ENCODE measurements at places on chromosomes 6 and 20.

GRCh38 chr6:161027385-161027784, 35.8 kb downstream of the MAP3K4 start:
- DNase-seq, result no peak

- DNase-seq, result no peak
Measured at GRCh38 chr20:37077009-37077408, 18.8 kb downstream of the RBL1 start.

GRCh38 chr6:70884074-70884983, 72.5 kb downstream of the B3GAT2 start:
- peak; percentile 60 for DNase-seq

DNA sequence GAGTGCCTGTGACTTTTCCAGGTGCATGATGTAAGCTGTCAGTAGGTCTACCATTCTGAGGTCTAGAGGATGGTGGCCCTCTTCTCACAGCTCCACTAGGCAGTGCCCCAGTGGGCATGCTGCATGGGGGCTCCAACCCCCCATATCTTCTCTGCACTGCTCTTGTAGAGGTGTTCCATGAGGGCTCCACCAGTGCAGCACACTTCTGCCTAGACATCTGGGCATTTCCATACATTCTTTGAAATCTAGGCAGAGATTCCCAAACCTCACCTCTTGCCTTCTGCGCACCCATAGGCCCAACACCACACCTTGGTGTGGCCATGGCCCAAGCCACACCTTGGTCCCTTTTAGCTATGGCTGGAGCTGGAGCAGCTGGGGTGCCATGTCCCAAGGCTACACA, 66.3 kb downstream of the VTA1 start:
- no peak for DNase-seq
